ENCODE measurements at places on chromosomes 7 and 10.

- peak; percentile 32 for DNase-seq
Measured at GRCh38 chr10:112115781-112116385, 67.7 kb downstream of the GPAM start.

DNA sequence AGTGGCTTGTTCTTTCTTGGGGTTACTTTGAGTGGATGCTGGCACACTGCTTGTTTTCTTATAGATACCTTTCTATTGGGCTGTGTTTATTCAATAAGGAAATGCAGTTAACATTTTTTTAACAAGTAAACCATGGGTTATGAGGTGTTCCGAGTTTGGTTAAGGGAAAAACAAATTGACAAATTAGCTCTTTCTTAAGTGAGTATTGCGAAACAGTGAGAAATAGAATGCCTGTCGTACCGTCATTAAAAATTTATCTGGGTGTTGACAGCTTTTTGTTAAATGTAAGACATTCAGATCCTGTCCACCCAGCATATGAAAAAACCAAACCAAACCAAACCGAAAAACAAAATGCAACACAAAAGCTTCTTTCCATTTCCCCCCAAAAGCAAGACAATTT is 6.2 kb downstream of the CUX1 start:
- DNase-seq: no peak

DNA sequence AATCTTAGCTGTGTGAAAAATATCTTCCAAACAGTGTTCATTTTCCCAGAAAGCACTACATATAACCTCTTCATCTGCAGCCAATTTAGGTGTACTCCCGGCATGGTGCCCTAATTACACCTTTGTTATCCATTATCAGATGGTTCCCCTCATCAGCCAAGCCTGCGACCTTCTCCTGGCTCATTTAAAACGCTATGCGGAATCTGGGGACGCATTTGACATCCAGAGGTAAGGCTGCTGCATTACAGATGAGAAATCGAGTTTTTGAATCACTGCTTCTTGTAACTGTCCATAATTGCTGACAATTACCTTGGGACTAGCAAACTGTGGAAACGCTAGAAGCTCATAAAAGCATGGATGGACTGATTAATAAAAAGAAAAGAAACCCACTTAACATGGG is 109.5 kb downstream of the PARP12 start:
- no peak for DNase-seq

GRCh38 chr10:93440591-93441091 is 41.5 kb downstream of the MYOF start:
- DNase-seq: no peak

DNA sequence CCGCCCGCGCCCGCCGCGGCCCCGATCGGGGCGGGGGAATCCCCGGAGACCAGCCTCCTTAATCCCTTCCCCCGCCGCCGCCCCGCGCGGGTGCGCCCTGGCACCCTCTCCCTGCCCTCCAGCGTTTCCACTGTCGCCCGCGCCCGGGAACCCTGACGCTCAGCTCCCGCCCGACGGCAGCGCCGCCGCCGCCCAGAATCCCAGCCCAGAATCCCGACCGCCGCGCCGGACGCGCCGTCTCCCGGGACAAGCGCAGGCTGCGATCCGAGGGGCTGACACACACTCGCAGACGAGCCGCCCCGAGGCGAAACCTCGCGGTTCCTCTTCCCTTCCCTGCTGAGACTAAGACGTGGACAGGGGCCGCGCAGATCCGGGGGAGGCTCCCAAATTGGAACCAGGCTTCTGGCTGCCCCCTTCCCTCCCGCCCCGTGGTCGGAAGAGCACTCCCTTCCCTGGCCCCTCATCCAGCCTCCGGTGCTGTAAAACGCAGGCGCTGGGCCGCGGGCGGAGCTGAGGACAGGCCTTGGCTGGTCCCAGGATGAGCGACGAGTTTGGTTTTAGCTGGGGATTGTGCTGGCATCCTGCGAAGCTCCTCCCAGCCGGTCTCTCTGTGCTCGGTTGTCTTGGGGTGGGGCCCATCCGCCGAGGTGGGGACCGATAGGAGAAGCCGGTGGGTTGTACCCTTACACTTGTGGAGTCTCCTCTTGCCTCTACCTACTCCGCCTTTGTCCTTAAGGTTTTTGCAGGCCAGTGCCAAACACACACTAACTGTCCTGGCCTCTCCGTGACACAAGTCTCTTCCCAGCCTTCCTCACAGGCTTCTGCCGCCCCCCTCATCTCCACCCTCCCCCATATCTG is 1.1 kb downstream of the MARVELD1 start:
- DNase-seq: peak; percentile 50

DNA sequence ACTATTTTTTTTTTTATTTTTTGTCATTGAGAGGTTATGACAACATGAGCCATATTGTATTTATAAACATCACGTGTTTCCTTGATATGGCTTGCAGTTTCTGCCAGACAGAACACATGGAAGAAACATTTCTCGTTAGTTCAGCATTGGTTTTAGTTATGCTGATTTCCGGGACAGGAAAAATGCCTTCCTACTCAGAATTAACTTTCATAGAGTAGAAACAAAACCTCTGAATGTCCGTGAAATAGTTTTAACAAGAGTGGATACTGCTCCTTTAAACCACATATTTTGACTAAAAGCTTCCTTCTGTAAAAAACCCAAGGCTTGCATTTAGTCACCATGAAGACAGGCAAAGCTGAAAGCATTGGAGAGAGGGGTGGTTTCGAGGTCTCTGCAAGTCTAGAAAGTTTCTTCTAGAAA is 240.4 kb downstream of the KIAA1217 start:
- DNase-seq: no peak

GRCh38 chr10:104209575-104210198 is 22.5 kb downstream of the CFAP43 start:
- peak; percentile 45 for DNase-seq

DNA sequence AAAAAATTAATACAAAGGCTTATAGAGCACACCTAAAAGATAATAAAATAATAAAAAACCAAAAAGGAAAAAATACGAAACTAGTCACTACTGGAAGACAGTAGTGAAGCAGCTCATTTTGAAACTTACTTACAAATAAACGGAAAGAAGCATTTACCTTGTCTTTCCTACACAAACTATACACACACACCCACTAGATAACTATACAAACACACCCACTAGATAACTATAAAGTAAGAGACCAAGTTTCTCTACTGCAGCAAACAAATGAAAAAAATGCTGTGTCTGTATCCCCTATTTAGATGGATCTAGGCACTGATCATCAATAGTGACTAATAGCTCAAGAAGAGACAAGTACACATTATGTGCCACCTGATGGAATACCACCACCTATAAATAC is 49.2 kb downstream of the KIF5B start:
- DNase-seq: no peak

GRCh38 chr10:66671562-66671961 is 254.3 kb upstream of the LRRTM3 start:
- DNase-seq: no peak

- no peak for DNase-seq
Measured at GRCh38 chr10:61797304-61798153, 104.0 kb upstream of the ARID5B start.

GRCh38 chr10:104254493-104255310 is at the start of gene GSTO1:
Gene GSTO1, plus strand, starts transcription at chr10:104254892. Its CDS starts 37 bp downstream, at chr10:104254929.
- peak; percentile 72 for DNase-seq

DNA sequence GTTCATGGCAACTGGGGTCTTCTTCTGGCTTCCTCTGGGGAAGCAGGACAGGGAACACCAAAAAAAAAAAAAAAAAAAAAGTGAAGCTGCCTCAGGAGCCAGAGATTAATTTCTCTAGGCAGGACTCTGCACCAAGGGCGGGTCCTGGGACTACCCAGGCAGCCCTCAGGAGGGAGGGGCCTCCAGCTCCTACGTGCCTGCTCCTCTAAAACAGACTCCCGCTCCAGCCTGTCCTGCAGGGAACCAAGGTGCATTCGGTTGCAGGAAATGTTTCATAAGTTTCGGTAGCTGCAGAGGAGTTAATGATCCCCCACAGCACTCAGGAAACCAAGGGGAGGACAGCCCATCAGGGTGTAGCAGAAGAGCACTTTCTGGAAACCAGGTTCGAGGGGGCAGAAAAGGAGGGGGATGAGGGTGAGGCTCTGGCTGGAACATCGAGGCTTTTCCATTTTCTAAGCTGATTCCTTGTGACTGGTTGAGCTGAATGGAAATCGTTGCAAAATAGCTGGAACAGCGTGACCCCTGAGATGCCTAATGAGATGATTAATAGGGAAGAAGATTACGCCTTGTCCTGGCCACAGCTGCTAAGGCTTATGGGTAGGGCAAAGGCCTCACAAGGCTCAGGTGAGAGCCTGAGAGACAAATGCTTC is 84.2 kb downstream of the STRA8 start:
- DNase-seq: no peak

DNA sequence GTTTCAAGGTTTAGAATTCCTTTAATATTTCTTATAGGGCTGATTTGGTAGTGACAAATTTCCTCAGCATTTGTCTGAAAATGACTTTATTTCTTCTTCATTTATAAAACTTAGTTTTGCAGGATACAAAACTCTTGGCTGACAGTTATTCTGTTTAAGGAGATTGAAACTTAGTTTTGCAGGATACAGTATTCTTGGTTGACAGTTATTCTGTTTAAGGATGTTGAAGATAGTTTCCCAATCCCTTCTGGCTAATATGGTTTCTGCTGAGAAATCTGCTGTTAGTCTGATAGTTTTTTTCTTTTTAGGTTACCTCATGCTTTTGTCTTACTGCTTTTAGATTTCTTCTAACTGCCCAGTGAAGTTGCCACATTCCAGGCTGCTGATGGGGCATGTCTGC is 186.8 kb downstream of the ITGB1 start:
- no peak for DNase-seq

DNA sequence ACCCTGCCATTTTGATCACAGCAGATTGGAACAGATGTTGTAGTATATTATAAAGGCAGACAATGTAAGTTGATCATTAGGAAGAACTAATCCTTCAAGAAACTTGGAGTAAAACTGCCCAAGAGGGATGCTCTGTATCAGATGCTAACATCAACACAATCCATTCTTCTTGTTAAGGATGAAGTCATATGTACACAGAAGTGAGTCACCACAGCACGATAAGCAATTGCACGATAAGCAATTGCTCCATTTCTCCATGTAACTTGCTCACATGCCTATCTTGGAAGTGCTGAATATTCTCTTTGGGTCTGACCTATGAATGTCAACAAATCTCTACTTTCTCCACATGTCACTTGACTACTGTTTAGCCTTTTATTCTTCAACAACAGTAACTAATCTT is 41.5 kb upstream of the DMTF1 start:
- DNase-seq: no peak

DNA sequence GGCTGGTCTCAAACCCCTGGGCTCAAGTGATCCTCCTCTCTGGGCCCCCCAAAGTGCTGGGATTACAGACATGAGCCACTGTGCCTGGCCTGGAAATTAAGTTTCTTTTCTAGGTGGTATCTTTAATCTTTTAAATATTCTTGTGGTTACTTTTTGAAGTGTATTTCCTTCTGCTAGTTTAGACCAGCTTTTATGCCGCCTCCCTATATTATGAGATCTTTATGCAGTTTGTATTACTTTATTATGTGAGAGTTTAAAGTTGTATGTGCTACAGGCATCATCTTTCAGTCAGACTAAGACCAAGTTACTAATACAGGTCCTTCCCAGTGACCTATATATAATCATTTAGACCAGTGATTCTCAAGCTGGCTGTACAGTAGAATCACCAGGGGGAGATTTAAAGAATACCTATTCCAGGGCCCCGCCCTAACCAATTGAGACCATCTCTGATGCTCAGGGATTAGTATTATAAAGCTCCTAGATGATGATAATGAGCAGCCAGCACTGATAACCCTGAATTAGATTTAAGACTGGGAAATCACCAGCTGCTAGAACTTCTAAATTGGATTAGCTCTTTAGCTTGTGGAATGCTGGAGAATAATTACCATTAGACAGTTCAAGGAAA is 11.3 kb downstream of the INPP5F start:
- no peak for DNase-seq

DNA sequence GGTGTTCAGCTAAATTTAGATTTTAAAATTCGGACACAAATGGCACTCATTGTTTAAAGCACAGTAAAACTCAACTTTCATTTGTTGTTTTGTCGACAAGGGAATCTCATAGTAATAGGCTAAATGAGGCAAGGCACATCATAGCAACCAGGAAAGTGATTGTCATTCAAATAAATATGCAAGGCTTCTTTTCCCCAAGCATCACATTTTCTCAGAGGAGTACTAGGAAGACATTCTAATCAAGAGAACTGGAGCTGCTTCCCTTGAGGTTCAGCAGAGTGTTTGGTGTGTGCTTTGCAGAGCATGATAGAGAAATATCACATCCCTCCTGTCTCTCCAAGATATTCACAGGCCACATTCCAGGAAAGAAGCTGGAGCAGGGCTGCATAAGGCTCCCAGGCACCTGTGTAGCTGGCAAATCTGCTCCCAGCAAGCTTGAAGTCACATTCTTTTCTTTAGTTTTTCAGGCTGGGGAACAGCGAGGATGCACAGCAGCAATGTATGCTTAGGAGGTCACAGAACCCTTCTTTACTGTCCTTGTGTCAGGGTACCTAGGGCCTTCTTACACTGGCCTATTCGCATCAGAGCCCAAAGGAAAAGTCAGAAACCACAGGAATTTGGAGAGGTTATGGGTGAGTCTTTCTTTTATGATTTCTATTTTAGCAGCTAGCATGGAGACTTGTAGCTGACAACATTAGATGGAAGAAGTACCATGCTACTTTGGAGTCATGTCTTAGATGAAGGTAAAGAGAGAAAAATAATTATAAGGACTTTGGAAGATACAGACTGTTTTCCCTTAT is 95.9 kb upstream of the HDAC9 start:
- DNase-seq: no peak

GRCh38 chr10:85666102-85666501 is 700.5 kb downstream of the GRID1 start:
- no peak for DNase-seq

- DNase-seq: no peak
Measured at GRCh38 chr7:132464740-132465139, 111.5 kb downstream of the PLXNA4 start.

GRCh38 chr7:150972023-150972468 is 6.1 kb downstream of the KCNH2 start:
- no peak for DNase-seq

DNA sequence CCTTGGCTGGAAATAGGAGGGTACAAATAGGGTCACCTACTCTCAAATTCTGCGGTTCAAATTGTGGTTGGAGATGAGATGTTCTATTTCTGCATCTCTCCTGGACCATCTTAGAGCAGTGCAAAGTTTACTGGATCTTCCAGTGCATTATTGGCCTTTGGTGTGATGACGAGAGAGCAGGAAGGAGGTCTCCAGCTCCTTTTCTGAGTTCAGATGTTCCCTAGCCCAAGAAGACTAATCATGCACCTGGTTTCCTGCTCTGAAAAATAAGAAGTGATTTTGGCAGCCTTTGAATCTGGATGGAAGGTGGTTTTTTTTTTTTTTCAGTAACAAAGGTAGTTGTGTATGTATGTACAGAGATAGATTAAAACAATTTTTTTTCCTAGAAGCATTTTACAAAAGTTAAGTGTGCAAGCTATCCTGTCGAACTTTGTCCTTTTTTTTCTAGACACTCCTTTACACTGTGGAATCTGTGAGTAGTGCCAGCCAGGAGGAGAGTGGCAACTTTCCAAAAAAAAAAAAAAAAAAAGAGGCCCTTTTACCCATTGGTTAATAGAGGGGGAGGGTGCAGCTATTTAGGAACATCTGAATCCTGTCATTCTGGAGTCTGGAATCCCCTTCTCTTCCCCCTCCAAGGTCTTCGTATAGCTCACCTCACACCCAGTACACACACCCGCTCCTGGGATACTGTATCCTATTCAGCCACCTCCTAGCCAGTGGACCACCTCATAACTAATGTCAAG is 26.3 kb downstream of the PAPSS2 start:
- no peak for DNase-seq
